ENCODE measurements at places on chromosomes 12 and 14. TPM values are rescaled to one million over a fixed set of nuclear protein-coding genes. Genes with fewer than 3 reads are reported as not detected.

GRCh38 chr14:104660597-104660996 is 28.8 kb upstream of the INF2 start:
- DNase-seq = peak; percentile 50

- no peak for DNase-seq
Observed at GRCh38 chr12:19436931-19437330, 2.4 kb upstream of the AEBP2 start.

GRCh38 chr12:49471557-49471956 is 67.3 kb upstream of the KCNH3 start:
- no peak for DNase-seq

GRCh38 chr12:124563401-124563800 is 4.0 kb downstream of the NCOR2 start:
- DNase-seq = no peak

- DNase-seq = no peak
Observed at GRCh38 chr14:39488600-39488999, 56.4 kb upstream of the FBXO33 start.

- no peak for DNase-seq
Observed at GRCh38 chr12:83179999-83180398, 493.3 kb downstream of the TMTC2 start.

DNA sequence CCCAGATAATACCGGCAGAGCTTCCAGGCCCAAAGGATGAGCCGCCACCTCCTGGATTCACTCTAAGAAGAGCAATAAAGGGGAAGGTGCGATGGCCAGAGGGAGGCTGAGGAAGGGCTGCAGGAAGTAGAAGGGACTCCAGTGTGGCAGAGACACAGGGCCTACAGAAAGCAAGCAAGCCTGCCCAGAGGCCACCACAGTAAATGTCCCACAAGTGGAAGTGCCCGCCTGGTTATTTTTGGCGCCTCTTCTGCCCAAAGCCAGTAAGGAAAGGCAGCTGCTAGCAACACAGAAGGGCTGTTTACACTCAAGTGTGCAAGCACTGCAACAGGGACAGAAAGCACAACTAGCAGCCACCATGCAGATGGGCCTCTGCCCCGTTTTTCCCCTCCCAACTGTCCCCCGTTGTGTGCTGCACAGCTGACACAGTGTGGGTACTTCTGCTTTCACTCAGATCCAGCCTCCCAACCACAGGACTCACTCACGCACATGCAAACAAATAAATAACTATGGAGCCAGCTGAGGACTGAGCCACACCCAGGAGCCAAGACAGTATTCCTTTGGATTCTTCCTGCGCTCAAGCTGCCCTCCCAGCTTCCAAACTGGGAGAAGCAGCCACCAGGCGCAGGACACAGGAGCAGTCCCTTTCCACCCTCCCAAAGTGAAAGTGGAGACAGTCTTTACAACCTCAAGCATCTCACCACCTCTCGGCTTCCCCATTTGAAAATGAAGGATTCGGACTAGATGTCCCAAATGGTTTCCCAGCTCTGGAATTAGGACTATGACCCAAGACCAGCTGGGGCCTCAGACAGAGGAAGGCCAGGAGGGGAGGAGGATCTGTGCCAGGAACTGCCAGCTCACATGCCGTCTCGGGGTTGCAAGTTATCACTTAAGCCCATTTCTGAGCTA is 40.0 kb upstream of the PNMA1 start:
- DNase-seq = peak; percentile 62

OTOGL gene
- not detected for total RNA-seq

GYS2 gene
- not detected for total RNA-seq

MMP14 gene
- 83.0 TPM for total RNA-seq

GALNT6 gene
- 41.0 TPM for total RNA-seq

KRT74 gene
- not detected for total RNA-seq
